ENCODE measurements at places on chromosomes 1 and 21. TPM values are rescaled to one million over a fixed set of nuclear protein-coding genes. Genes with fewer than 3 reads are reported as not detected.

Gene CD5L
- total RNA-seq = 0.27 TPM

GRCh38 chr1:30883389-30884172, 25.0 kb downstream of the SDC3 start:
- DNase-seq = peak; percentile 29

- peak; percentile 46 for DNase-seq
Observed at GRCh38 chr21:46604975-46605766, at the start of gene S100B. Gene S100B (minus strand): TSS chr21:46605082. CDS start chr21:46602415, 2,667 bp downstream.

- no peak for DNase-seq
Observed at GRCh38 chr1:101122452-101123166, 97.0 kb upstream of the DPH5 start.

DNA sequence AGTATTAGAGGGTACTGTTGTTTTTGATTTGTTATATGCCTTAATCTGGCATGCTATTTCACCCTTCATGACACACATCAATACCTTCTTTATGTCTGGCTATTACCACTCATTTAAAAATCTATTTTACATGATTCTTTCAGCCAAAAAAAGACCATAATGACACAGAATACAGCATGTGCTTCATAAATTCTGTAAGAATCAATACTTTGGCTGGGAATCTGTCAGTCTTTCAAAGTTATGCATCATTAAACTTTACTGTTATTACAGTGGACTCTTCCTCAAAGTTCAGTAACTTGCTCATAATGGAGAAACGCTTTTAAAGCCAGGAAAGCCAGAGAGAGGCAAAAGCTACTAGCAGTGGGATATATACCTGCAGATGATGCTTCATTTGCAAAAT, 247.2 kb upstream of the ADGRL2 start:
- DNase-seq = no peak

Data from cerebellum (tissue), 4 donors.